Kidney glomerular epithelial cell (primary cell): ENCODE measurements at places on chromosomes 4 and X.
A peak's percentile ranks its signal among the peaks of the same experiment; 100 is the strongest.

GRCh38 chr4:25128671-25129070 is 31.6 kb downstream of the SEPSECS start:
- peak; percentile 56 for DNase-seq

DNA sequence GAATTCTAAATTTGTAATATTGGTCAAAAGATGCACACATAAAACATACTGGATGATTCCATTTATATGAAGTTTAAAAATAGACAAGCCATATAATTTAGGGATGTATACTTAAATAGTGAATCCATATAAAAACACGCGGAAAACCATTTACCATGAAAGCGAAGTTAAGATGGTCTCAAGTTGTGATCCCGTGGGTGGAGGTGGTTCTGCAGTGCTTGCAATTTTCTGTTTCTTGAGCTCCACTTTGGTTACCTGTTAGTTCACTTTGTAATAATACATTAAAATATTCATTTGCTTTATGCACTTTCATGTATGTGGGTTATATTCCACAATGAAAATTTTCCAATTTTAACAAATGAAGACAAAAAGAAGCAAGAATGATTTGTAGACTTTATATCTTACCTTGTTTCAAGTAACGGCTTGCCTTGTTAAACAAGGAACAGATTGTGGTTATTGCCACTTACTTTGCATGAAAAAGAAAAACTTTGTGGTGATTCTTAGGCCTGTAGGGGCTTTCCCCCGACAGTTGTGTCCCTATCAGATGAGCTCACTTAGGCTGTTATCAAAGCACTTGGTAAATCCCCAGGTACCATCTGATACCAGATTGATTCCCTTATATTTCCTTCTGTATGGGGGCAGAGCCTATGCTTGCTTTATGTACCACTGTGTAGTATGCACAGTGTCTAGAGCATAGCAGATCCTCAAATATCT is 12.2 kb downstream of the UCP1 start:
- no peak for DNase-seq

DNA sequence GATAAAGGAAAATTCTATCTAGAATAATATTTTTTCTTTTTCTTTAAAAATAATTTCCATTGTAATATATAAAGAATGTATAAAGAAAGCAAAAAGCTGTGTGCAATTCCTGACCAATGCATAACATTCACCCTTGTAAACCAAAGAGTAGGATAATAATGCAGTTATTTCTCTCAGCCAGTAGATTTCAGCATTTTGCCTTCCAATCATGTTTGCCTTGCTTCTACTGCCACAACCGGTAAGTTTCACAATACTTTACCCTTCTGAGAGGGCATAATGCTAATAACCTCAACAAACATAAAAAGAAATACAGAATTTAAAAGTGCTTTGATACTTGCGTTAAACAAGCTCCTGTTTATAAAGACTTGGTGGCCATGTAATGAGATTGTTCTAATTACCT is 59.9 kb downstream of the CHIC2 start:
- DNase-seq, result no peak

DNA sequence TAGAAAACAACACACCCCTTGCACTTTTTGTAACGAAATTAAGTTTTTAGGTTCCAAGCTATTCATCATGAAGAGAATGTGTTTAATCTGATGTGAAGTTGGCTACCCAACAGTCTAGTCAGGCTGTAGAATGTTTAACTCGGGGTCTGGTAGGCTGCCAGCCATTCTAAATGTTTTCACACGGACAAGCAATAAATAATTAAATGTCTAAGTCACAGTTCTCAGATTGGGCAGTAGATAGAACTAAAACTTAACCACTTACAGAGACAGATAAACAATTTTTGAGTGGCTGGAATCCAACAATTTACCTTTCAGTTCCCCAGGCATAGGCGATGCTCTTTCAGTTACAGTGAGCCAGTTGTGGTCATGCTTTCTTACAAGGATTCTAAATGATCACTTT is 66.5 kb downstream of the CHIC2 start:
- DNase-seq, result peak; percentile 74

DNA sequence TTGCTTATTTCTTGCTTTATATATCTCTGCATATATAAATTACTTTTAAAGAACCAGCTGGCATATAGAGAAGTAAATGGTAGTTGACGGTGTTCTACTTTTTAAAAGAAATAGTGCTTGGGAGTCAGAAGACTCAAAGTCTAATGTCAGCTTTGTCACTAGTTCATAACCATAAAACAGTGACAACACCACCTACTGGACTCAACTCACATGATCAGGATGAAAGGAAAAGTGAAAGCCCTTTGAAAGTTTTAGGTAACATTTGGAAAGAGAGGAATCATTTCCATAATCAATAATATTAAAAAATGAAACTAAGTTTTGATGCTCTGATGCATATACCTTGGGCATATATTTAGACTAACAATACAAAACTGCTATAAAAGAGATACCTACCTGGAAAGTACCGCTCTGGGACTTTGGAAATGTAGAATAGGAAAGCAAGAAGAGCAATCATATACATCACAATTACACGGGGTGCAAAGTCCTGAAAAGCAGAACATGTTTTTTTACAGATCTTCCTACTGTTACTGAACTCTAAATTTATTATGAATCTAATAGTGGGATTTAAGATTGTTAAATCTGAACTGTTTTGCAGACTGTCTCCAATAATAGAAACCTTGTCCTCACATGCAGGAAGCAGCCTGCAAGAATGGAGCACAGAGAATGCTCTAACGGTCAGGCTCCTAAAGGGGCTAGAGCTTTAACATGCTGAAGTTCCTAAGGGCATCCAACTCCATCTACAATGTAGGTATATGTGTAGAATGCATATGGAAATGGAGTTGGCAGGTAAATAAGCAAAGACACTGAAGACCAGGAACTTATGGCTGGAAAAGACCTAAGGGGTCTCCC is 15.6 kb downstream of the PAQR3 start:
- no peak for DNase-seq

- DNase-seq, result no peak
These were observed 542.3 kb upstream of the GRIA3 start for GRCh38 chrX:122641826-122642225.

GRCh38 chr4:15063341-15063740 is 61.1 kb downstream of the CPEB2 start:
- no peak for DNase-seq

- no peak for DNase-seq
These were observed 59.4 kb downstream of the LCORL start for GRCh38 chr4:17962171-17962570.

DNA sequence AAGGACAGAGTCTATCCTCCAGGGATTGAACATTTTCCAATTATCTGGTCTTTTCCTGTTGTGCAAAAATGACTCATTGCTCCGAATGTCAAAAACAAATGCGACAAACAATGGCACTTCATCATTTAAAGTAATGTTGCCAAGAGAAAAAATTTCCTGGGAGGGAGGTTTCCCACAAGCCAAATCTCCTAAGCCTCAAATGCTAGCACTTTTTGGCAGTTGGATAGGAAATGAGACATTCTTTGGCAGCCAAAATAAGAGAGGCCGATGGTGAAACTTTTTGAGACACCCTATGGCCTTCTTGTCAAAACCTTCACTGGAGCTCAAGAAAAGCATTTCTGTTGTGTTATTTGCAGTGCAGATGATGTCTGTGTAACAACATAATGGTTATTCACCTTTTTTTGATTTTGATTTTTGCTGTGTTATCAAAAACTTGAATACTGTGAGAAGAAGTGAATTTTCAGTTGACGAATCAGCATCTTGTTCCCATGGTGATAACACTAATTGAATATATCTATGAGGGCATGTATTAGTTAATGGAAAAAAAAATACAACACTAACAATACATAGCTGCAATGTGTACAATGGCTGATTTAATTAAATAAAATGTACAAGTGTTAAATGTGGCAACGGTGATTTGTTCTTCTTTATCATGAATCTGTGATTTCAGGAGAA is 333.8 kb downstream of the ANK2 start:
- DNase-seq, result no peak

GRCh38 chr4:11426003-11426402 is 2.7 kb downstream of the HS3ST1 start:
- no peak for DNase-seq

GRCh38 chr4:169174247-169174646 is 96.5 kb downstream of the SH3RF1 start:
- no peak for DNase-seq

DNA sequence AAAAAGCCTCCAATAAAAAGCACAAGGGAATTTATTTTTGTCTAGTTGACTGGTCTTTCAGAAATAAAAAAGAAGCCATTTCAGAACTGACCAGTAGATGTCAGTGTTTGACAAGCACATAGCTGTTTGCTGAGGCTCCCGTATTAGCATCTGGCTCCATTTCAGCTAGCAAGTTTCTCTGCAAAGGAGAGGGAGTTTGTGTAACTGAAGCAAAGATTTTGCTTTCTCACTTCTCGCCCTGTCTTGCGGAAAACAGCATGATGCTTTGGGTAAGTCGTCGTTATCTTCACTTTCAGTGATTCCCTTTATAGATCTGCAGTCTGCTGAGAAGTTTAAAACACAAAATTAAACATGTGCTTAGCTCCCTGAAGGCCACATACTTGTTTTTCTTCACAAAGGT is 85.5 kb downstream of the CT47B1 start:
- peak; percentile 47 for DNase-seq

DNA sequence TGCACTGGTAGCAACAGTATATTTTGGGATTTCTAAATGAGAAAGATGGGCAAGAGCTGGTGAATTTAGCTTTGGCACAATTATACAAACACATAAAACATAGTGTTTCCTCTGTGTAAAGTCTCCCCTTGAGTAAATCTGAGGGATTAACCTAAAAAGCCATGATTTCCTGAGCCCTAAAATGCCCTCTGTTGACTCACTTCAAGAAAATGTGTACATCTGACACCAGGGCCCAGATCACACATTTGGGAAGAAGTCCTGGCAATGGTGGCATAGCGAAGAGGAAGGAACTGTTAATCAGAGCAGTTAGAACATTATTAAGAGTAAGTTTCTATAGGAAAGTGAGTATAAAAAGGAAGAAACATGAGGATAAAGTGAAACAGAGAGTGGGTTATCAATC is 338.5 kb downstream of the SPOCK3 start:
- no peak for DNase-seq

GRCh38 chr4:184616633-184617551 is 32.4 kb downstream of the CASP3 start:
- DNase-seq, result no peak
